Fibroblast of skin of left quadriceps (primary cell): ENCODE measurements at places on chromosomes 5 and 9.

DNA sequence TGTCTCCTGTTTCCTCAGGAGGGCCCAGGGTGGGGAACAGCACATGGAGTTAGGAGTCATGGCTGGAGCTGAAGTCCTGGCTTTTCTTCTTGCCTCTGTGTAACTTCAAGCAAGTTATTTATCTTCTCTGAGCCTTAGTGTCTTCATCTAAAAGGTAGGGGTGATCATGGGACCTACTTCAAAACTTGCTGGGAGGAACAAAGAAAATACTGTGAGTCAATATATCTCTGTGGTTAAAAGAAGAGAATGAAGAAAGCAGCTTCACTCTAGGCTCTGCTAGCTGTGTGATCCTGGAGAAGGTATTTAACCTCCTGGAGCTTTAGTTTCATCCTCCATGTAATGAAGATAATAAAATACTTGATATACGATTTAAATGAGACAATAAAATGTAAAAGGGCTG, 26.5 kb downstream of the AFAP1L1 start:
- no peak for DNase-seq

DNA sequence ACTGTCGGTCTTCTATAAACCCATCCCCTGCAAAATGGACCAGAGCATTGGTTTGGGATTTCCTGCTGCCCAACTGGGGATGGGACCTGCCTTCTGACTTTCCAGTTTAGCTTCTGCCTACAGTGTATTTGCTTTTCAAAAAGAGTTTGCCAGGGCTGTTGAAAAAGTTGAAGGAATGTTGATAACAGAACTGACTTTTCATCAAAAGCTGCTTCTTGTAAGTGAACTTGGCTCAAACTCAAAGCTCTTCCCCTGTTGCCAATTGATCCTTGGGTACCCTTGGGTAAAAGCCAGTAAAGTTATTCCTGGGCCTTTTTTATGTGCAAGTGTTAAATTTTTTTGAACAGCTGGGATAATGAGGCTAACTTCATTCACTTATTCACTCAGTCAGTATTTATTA, 142.9 kb upstream of the SLC30A5 start:
- no peak for DNase-seq

GRCh38 chr9:129441852-129442251, 179.0 kb downstream of the C9orf50 start:
- no peak for DNase-seq

GRCh38 chr5:68140763-68141162, 74.8 kb upstream of the PIK3R1 start:
- no peak for DNase-seq

GRCh38 chr5:40660751-40661150, 19.0 kb upstream of the PTGER4 start:
- no peak for DNase-seq

DNA sequence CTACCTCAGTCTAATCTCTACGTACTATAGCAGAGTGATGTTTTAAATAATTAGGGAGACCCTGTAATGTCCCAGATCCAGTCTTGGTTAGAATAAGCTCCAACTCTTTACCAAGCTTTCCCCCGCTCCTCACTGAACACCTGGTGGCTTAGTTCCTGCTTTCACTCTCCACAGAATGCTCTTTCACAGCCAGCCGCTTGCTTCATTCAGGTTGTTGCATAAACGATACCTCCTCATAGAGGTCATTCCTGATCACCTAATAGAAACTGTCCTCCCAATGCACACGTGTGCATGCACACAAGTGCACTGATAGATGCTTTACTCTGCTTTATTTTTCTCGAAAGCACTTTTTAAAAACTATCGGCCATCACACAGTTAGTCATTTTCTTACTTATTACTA, 298.1 kb downstream of the TRPM3 start:
- DNase-seq: no peak

DNA sequence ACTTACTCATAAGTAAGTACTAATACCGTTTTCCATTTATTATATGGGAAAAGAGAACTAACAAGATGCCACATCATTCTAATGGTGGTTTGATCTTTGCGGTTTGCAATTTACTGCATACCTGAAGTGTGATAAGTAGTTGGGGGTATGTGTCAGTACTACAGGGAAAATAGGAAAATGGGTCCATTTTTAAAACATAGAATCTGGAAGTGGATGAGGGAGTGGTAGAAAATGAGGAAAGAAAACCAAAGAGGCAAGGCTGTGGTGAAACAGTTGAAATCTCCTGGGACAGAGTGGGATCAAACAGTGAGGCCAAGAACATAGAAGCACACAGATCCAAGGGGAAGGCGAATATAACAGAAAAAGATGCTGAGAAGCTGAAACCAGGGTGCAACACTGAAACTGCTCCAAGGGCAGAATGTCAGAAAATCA, 6.7 kb downstream of the ADAMTSL1 start:
- DNase-seq: peak; percentile 96
